ENCODE measurements at places on chromosomes 2 and 18.

DNA sequence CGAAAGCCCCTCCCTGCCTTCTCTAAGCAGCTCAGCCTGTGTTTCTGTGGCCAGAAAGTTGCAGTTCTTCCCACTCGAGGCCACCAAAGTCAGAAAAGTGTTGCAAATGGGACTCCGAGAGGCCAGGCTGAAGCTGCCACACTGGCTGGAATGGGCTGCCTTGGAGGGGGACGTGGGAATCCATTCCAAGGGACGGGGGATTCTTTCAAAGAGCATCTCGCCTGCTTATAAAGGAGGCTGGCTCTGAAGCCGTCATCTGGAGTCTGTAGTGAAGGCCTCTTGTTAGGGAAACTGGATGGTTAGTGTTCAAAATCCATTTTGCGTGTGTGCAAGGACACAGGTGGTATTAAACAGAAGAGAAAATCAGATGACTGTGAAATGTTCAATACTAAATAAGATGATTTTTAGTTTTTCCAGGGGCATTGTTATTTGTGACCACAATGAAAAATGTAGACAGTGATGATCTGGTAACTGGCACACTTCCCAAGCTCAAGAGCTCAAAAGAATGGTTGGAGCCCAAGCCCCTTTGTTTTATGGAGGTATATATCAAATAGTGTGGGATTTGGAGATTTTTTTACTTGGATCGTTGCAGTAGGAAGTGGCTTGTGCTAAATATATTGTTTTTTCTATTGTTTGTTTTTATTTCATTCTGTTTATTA, 782 bp downstream of the FAM228B start:
- DNase-seq, result no peak

DNA sequence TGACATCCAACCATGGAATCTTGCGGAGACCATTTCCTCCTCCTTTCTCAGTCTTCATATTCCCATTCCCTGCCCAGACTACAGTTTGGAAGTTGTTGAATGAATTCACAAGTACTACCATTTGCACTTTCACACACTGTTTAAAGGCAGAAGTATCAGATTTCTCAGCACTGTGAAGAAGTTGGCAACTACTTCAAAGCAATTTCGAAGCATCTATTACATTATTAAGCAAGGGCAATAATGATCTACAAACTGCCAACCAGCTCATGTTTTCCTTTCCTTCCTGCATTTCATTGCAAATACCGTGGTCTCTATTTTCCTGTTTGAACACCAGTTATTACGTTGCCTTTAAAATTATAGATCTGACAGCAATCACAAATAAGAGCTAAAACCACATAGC, 105.5 kb downstream of the IRS1 start:
- no peak for DNase-seq

DNA sequence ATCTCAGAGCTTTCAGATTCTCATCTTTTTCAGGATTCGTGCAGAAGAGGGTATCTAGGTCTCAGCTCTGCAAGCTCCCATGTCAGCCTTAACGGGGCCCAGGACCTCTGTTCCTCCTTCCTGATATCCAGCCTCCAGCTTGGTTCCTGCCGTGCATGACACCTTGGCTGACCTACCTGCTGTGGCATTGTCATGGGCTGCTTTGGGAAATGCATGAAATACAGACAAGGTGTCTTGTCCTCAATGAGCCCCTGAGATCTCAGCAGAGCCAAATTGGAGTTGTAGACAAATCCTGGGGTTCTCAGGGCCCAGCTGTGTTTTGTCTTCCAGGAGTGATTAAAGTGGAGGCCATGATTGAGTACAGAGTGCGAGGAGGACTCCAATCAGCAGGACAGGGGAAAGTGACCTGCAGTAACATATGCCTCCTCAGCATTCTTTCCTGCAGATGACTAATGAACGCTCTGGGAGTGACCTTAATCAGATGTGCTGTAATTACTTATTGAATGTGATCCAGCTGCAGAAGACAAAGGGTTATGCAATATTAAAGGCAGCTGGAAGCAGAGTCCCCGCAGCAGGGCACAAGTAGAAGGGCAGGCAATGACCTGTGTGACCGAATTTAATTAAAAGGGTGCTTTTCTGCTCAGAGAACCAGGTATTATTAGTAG, 141.1 kb downstream of the CCBE1 start:
- DNase-seq, result no peak

DNA sequence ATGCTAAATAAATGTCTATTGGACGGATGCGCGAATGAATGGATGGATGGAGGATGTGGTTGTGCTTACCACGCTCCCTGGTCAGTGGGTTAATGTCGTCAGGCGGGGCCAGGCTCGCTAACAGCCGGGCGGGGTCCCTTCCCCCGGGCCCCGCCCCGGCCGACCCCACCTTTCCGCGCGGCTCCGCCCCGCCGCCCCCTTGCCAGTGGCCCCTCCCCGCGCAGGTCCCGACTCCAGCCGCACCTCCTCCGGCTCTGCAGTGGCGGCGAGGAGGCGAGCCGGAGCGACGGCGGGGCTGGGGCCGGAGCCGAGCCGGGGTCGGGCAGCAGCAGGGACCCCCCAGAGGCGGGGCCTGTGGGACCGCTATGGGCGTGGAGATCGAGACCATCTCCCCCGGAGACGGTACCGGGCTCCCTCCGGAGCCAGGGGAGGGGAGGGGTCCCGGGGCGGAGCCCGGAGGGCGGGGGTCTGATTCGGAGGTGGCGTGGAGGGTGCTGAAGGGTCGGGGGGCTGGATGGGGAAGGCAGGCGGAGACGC, at the start of gene FKBP1B:
Gene FKBP1B, plus strand, starts transcription at position 257 of the 537 bp plus-strand sequence. Its CDS starts 109 bp downstream, at position 366.
- peak; percentile 75 for DNase-seq

- no peak for DNase-seq
Observed at GRCh38 chr18:31241900-31242409, 76.0 kb upstream of the DSG1 start.

GRCh38 chr2:131580187-131580586, 52.5 kb downstream of the CCDC74A start:
- DNase-seq, result no peak

DNA sequence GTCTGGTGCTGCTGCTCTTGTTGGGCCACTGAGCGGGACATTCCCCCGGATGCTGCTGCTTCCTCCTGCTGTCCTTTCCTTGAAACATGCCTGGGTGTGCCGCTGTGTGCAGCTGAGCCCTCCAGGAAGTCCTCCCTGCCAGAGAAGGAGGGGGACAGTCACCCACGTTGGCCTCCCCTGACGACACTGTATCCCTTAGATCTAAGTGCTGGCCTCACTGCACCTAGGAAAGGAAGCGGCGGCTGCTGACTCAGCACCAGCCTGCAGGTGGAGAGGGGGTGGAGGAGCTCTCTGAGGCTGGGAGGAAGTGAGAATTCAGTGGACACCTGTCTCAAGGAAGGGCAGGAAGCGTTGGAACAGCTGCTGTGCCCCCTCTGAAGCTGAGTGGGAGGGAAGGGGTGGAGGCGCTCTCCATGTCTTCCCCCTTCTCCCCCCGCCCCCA, 239.8 kb downstream of the HAUS1 start:
- peak; percentile 63 for DNase-seq

GRCh38 chr2:223155956-223156355, 104.0 kb downstream of the KCNE4 start:
- DNase-seq, result no peak

GRCh38 chr2:29688429-29688828, 233.0 kb downstream of the ALK start:
- DNase-seq, result no peak

- DNase-seq, result peak; percentile 3
Observed at GRCh38 chr2:225668606-225669266, 269.2 kb downstream of the NYAP2 start.
